ENCODE measurements at places on chromosomes 2 and 18.

DNA sequence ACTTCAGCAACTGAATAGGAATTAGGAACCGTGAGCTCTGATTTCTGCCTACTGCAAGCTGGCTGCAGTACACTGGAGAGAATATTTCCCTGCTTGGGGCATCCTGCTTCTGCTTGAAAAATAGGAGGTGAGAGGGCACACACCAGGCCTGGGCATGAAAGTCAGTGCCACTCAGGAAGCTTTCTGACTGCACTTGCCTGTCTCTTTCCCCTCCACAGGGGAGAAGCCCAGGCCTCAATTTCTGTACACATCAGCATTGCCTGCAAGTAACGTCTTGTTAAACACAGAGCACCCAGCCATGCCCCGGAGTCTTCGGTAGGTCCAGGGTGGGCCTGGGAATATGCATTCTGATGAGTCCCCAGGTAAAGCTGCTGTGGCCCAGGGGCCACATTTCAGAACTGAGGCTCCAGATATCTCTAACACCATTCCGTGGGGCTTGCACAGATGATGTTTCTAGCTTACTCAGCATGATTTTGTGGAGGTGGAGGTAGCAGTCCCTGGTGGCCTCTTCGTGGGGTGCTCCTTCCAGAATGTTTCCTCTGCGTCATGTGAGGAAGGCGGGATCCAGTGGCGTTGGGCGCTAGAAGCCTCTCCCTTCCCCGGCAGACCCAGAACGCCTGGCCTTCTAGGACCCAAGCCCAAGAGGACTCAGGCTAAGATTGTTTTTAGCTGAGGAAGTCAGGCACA is 114.1 kb downstream of the ZBTB7C start:
- DNase-seq = no peak

GRCh38 chr18:78871618-78872017 is 108.0 kb upstream of the SALL3 start:
- DNase-seq = no peak

DNA sequence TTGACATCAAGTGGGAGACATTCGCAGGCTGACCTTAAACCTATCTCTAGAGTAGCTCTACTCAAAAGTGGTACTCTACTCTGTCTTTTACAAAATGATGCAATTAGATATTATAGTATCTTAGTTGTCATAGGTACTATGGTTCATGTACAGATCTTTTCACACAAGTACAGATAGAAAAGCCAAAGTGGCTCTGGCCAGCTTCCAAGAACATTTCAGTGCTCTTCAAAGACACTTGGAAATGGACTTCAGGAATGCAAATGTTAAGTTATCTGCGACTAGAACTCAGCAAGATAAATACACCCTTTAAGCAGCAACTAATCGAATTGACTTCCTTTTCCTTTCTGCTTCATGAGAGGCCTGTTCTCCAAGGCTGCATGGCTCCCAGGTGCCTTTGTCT is 718.7 kb upstream of the FAM98A start:
- DNase-seq = no peak

- DNase-seq = no peak
Observed at GRCh38 chr2:132446444-132446843, 29.8 kb downstream of the GPR39 start.

GRCh38 chr2:1972422-1972821 is 228.1 kb upstream of the PXDN start:
- DNase-seq = peak; percentile 49

DNA sequence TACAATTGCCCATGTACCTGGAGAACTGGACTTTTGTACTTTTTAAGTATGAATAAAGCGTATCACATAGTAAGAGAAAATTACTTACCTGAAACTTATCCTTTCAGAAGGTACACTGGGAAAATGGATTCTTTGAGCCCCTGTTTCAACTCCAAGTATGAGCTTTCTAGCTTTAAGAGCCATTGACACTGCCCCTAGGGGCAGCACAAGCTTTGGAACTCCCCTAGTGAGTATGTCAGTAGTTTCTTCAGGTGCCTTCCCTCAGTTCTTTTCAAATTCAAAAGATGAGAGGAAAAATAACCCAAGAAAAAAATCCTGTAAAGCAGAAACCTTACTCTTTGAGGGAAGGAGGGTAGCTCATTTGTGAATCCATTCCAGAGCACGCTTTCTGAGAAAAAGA is 124.1 kb downstream of the MEMO1 start:
- peak; percentile 50 for DNase-seq
